ENCODE measurements at places on chromosomes 4 and X.
A peak's percentile ranks its signal among the peaks of the same experiment; 100 is the strongest.

GRCh38 chr4:54229631-54230483 is 764 bp downstream of the PDGFRA start:
- peak; percentile 52 for DNase-seq

DNA sequence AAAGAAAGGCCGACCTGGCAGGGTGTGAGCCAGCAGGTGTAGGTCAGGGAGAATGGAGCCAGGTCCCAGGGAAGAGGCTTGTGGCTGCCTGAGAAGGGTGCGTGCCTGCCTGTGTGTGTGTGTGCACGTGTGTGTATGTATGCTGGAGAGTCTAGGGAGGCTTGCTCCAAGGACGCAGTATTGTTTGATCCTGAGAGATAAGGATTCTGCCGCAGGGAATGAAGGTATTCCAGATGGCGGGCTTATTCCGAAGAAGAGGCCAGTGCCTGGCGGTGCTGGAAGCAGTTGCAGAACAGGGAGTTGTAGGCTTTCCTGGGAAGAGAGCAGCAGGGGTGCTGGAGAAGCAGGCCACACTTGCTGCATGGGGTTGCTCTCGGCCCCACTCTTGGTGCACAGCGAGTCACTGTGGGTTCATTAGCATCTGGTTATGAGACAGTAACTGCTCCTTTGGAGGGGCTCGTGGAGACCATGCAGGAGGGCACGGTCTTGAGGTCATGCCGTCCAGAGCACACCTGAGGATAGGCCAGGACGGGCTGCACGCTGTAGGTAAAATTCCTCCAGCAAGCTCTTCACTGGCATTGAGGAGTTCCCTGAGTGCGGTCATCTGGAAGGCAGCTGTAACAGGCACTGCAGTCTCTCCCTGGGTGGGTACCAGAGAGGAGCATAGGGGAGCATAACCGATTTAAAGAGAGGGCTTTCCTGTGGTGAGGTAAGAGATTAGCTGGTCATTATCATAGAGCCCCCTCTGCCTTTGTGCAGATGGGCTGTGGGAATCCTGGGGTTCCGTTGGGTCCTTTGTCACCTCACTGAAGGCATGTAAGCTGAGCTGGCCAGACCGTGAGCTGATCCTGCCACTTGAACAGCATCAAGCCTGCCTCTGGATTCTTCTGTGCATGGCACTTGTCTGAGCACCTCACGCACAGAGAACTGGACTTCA is 29.9 kb upstream of the MSANTD1 start:
- no peak for DNase-seq

GRCh38 chrX:20029728-20030127 is 38.9 kb upstream of the BCLAF3 start:
- no peak for DNase-seq

DNA sequence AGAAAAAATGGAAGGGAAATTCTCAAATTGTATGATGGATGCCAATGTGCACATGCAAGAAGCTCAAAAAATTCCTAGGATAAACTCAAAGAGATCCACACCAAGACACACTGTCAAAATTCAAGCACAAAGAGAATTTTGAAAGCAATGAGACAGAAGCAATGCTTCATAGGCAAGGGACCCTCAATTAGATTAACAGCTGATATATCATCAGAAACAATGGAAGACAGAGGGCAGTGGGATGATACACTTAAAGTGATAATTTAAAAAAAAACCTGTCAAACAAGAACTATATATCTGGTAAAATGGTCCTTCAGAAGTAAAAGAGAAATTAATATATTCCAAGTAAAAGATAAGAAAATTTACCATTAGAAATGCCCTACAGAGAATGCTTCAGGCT is 306.3 kb upstream of the PCDH7 start:
- no peak for DNase-seq

DNA sequence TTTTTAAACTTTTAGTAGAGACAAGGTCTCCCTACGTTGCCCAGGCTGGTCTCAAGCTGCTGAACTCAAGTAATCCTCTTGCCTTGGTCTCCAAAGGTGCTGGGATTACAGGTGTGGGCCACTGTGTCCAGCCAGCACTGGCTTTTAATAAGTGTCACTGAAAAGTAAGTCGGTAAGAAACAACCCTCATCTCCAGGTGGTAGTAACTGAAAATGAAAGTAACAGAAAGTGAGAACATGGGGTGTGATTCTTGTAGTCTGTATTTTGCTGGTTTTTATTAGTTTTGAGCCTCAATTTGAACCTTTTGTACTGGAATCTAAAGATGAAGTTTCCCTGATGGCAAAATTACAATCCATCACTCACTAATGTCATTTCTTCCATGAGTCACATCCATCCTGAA is 238.1 kb upstream of the AGA start:
- DNase-seq = no peak

DNA sequence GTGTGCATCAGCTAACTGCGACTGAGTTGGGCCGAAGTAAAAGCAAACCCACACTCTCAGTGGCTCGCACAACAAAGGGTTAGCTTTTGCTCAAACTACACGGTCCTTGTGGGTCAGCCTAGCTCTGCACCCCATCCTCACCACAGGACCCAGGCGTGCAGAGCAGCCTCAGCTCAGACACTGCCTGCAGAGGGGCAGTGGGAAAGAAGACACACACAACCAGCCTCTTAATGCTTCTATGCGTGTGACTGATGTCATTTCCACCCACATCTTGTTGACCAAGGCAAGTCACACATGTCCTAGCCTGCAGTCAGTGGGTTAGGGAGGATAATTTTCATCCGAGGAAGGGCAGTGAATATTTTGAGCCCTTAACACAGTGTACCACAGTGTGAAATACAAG is 40.5 kb downstream of the HMGB2 start:
- DNase-seq = no peak

- no peak for DNase-seq
Observed at GRCh38 chr4:34009951-34010350, 2234.4 kb downstream of the ARAP2 start.

DNA sequence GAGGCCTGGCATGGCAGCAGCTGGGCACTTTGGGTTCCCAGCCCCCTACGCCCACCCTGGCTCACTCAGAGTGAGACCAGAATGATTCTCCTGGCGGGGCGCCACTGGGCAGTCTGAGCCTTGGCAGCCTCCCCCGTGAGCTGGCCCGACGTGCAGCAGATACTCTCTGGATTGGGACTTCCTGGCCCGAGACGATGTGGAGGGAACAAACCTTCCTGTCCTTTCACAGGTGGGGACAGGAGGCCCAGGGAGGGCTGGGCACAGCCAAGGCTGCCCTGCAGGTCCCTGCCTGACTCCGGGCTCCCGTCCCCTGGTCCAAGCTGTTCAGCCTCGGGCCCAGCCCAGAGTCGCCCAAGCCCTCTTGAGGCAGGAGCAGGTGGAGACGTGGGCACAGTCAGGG is 17.9 kb upstream of the ADD1 start:
- DNase-seq = no peak

DNA sequence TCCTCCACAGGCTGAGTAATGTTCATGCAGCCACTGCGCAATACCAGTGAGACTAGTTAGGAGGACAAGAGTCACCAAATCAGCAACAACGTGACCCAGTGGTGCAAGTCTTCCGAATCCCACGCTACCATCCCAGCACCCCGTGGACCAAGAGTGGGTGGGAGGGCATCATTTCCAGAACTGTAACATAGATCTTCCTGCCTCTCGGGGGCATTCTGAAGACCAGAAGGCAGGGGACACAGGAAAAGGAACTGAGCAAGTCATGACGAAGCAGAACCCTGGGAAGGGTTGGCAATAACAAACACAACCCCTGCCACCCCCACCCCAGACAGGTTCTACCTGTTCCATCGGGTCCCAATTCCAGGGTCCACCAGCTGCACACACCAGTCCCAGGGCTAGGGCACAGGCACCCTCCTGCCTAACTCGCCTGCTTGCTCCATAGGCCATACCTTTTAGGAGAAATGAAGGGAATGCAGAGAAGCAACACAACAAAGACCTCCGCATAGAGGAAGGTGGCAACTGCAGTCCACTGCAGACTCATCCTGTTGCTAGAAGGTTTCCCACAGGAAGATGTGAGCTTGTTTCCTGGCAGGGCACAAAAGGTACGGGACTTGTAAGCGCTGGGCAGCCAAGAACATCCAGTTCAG is 1.4 kb downstream of the BCAP31 start:
- no peak for DNase-seq

DNA sequence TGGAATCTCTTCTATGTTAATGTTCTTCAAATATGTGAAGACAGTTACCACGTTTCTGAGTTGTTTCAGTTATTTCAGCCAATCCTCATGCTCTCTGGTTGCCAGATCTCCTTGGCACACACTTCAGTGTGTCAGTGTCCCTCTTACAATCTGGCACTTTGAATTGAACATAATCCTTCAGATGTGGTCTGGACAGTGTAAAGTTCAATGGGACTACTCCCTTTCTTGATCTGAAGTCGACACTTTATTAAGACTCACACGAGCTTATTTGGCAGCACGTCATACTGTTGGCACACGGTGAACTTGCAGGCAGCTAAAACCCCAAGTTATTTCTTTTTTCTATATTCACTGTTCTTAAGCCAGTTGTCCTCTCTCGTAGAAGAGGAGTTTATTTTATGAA is 28.2 kb downstream of the ARSJ start:
- DNase-seq = no peak

- no peak for DNase-seq
Observed at GRCh38 chr4:141247430-141247780, 26.7 kb downstream of the ZNF330 start.

DNA sequence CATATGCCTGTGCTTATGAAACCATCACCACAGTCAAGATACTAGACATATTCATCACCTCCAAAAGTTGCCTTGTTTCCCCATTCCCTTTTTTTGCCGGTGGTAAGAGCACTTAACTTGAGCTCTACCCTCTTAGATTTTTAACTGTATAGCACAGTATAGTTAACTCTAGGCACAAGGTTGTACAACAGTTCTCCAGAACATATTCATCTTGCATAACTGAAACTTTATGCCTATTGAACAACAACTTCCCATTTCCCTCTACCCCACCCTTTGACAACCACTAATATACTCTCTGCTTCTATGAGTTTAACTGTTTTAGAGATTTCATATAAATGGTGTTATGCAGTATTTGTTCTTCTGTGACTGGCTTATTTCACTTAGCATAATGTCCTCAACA is 119.3 kb downstream of the ASB9 start:
- DNase-seq = no peak

DNA sequence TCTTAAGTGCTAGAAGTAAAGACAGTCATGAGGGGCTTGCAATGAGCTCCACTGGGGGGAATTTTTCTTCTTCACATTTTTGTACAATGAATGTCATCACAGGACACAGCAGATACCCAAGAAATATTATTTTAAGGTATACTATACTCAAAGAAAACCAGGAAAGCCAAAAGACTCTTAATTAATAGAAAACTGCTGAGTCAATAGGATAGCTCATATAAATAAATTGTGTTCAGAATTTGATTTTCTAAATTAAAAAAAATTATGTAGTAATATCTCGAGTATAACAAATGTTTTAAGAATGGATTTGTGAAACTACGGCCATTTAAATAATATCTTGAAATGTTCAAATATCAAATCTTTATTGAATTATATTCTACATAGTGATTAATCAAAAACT is 25.7 kb upstream of the CXCL8 start:
- no peak for DNase-seq

- DNase-seq = no peak
Observed at GRCh38 chrX:50815120-50815519, 1.1 kb upstream of the SHROOM4 start.

GRCh38 chr4:15917297-15917696 is 21.2 kb downstream of the FGFBP1 start:
- no peak for DNase-seq

DNA sequence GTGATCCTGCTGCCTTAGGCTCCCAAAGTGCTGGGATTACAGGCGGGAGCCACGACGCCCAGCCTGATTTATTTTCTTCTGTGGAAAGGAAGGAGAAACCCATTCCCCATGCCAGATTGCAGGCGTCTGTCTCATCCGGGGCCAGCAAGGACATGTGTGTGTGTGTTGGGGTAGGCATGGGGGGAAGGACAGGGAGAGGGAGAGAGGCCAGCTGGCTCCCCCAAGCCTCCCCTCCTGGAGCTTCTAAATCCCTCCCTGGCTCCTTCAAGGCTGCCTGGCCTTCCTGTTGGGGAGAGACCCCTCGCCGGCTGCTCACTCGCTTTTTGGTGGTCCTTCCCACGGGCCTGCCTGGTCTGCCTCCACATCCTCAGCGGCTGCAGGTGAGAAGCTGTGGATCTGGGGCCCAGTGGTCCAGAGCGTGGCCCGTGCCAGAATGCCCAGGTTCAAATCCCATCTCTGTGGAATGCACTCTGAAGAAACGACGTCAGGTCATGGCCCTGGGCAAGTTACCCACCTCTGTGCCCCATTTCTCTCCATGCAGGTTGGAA is 1.3 kb upstream of the PLXNB3 start:
- peak; percentile 6 for DNase-seq

DNA sequence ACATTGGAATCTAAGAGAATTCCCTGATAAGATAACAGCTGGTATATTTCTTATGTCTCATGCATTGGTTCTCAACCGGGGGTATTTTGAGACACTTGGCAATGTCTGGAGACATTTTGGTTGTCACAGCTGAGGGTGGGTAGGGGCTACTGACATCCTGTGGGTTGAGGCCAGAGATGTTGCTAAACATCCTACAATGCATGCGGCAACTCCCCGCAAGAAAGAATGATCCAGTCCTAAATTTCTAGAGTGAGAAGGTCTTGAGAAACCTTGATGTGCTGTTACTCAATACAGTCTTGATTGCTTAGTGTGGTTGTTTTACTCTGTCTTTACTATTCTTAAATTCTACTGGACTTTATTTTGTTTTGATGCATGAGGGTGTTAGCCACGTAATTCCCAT is 287.2 kb downstream of the FRMPD4 start:
- DNase-seq = no peak

DNA sequence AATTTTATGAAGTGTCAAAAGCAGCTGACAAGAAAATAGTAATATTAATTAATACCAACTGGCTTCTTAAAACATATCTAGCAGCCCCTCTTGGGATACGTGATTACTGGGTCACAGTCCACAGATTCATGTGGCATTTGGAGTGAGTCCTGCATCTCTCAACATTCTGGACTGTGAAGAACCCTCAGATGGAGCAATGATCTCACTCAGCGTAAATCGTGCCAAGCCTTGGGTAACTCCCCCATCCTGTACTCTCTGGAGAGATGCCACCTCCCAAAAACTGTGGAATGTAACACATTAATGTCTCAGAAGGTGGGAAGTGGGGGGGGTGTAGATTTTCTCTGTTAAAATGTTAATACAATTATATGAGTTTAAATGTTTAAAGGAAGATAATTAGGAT is 118.2 kb upstream of the IQCM start:
- DNase-seq = no peak

- DNase-seq = peak; percentile 61
Observed at GRCh38 chr4:1855333-1856070, 454 bp downstream of the LETM1 start.

GRCh38 chr4:7956270-7956808 is 16.7 kb upstream of the AFAP1 start:
- DNase-seq = peak; percentile 19

DNA sequence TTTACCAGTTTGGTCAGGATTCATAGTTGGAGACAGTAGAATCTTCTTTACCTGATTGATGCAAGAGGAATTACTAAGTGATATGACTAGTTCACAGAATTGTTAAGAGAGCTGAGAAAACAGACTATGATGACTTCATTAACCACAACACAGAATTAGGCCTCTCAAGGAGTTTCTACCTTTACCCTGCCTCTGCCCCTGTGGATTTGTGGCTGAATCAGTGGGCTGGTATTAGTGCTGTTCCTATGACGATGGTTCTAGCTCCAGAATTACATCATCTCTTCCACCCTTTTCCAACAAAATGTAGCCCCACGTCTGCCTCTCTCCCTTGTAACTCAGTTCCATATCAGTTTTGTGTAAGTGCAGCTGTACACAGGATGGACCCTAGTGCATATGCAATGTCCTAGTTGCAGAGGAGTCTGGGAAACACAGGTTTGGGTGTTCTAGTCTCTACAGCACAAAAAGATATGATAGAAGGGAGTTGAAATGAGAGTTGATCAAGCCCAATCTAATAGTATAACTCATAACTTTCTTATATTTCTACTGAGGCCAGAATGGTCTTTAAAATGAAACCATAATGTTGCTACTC is 99.3 kb downstream of the ANXA5 start:
- no peak for DNase-seq

Measured in D341Med (cell line).